CMK (cell line): ENCODE measurements at places on chromosomes 3 and 15.
A peak's percentile ranks its signal among the peaks of the same experiment; 100 is the strongest.

DNA sequence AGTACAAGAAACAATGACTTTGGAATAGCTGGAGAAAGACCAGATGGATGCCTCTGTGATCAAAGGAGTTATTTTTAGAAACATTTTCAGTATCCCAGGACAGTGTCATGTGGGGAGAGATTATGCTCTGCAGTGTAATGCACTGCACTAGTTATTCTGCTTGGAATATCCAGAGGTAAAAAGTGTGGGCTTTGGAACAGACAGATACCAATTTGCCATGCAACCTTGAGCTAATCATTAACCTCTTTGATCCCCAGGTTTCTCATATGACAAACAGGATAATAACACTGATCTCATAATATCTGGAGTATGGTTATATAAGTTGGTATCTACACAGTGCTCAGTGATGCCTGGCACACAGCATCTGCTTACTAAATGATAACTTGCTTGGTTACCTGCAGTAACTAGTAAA is 12.2 kb upstream of the SLC7A14 start:
- no peak for DNase-seq

- DNase-seq: no peak
These were observed 38.2 kb downstream of the FILIP1L start for GRCh38 chr3:100075851-100076730.

DNA sequence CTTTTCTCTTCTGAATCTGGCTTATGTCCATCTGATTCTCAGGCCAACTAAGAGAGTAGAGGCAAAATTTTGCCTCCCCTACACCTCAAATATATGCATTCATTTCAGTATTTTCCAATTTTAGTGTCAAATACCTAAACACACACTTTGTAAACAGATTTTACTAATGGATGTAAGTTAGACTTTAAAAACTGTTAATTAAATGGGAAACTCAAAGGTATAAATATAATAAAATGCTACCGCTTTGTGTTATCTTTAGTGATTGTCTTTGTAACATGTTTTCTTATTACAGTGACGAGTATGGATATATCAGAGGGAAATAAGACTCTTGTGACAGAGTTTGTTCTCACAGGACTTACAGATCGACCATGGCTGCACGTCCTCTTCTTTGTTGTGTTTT is at the start of gene OR5AC2:
OR5AC2 (plus strand) TSS at position 301 of the 400 bp plus-strand sequence; CDS start at position 301, 0 bp downstream.
- no peak for DNase-seq

- no peak for DNase-seq
These were observed 86.6 kb downstream of the FNDC3B start for GRCh38 chr3:172125963-172126457.

- DNase-seq: no peak
These were observed 404.4 kb upstream of the NECTIN3 start for GRCh38 chr3:110667216-110667615.

- DNase-seq: peak; percentile 25
These were observed 4.4 kb downstream of the RPSA start for GRCh38 chr3:39410893-39411292.

GRCh38 chr3:145197051-145197820 is 963.7 kb downstream of the PLOD2 start:
- DNase-seq: no peak

DNA sequence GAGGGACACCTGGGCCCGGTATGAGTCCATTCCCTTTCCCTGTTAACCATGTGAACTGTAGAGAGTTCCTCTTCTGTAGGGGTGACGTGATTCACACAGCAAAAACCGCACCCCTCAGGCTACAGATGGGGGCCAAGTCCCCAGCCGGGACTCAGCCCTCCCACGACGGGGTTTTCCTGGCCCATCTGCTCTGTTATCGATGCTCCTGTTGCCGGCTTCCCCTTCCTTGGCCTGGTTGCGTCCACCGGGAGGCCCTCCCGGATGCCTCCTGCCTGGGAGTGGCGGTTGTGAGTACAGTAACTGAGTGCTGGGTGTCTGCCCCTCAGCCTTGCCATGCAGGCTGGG is 817 bp upstream of the PLXNA1 start:
- no peak for DNase-seq

- no peak for DNase-seq
These were observed 26.6 kb downstream of the DIPK2A start for GRCh38 chr3:143998266-143998665.

GRCh38 chr3:102095383-102095782 is 246.1 kb downstream of the NFKBIZ start:
- DNase-seq: no peak

GRCh38 chr15:80242802-80243201 is 9.2 kb downstream of the CTXND1 start:
- no peak for DNase-seq

- no peak for DNase-seq
These were observed 267.8 kb upstream of the CNTN4 start for GRCh38 chr3:1830851-1831250.

DNA sequence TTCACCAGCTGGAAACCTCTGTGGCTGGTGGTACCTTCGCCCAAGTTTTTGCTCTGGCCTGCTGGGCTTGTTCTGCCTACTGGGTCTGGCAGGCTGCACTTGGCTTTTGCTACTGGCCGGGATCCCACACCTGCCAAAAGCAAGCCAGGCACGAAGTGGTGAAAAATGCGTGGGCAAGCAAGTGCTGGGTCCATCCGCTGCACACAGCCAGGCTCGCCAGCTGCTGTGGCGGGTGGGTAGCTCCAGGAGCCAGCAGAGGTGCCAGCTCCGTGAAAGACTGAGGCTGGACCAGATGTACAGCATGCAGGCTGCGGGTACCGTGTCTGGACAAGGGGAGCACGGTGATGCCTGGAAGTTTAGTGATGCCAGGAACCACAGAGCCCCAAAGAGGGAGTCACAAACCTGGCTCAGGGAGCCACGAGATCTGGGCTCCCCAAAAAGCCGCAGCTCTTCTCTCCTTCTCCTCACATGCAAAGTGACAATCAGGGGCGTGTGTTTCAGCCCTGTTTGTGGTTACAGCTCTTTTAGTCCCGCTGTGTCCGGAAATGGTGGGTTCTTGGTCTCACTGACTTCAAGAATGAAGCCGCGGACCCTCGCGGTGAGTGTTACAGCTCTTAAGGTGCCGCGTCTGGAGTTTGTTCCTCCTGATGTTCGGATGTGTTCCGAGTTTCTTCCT is 1455.6 kb upstream of the GBE1 start:
- no peak for DNase-seq

DNA sequence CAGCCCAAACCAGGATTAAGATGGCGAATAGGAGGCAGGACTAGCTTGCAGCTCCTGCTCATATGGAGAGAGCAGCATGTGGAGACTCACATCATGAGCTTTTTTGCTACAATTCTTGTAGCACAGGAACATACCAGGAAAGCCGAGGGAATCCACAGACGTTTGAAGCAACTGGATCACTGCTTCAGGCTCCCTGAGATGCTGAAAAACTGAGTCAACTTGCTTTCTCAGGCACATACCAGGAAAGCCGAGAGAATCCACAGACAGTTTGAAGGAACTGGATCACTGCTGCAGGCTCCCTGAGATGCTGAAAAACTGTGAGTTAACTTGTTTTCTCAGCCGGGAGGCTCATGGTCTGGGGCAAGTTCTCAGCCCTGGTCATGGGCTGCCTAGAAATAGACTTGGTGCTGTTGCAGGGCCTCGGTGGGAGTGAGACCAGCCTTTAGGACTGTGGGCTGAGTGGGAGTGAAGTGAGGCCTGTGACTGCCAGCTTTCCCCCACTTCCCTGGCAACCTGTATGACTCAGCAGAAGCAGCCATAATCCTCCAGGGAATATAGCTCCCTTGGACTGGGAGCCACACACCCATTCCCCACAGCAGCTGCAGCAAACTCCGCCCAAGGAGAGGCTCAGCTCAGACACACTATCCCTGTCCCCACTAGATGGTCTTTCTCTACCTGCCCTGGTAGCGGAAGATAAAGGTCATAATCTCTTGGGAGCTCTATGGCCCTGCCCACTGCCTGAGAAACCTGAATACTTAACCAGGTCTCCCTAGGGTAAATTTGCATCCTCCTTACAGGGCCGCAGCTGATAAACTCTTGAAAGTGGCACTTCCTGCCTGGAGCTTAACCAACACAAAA is 51.9 kb upstream of the PFN2 start:
- DNase-seq: no peak

DNA sequence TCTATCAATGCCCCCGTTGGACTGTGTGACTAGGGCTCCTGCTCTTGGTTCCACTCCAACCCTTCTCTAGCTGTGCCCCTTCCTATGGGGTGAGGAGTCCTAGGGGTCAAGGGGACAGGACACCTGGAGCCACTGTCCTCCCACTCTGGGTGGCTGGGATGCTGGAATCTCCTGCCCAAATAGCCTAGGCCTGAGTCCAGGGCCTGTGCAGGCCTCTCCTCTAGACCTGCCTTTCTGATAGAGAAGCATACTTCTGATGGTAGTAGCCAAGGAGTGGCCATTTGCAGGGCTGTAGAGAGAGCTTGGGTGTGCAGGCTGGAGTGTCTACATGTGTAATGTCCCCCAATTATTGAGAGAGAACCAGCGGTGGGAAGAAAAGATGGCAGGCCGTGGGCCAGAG is 54.2 kb downstream of the ITGA11 start:
- no peak for DNase-seq

DNA sequence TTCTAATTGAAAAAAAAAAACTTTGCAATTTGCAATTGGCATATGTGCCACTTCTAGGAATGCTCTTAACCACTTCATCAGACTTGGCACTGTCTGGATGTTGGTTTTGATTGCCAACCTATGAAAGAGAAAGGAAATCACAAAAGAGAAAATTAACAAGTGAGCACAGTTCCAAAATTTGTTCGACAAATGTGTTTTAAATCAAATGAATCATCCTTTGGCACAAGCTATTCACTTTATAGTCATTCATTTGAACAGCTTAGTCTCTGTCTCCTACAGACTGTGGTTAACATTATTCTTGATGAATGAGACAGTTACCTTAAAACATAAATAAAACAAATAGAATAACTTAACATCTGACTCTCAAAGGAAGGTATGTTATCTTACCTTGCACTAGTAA is 265.0 kb downstream of the EPHA3 start:
- DNase-seq: no peak

- DNase-seq: no peak
These were observed 286.3 kb upstream of the ROBO2 start for GRCh38 chr3:76753599-76753998.

DNA sequence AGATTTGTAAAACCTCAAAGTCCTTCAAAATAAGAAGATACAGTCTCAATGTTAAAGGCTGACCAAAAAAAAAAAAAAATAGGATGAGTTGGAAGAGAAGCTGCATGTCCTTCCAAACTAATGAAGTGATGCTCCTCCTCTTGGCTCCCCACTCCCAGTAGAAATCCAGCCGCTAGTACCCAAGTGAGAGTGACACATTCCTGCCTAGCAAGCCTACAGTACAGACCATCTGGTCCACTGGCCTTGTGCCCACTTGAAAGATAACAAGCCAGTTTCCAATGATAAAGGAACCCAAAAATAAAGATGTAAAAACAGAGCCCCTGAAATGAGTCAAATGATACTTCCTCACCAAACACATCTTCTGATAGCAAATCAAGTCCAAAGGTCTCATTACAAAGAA is 258.7 kb upstream of the NSMCE3 start:
- DNase-seq: no peak

- DNase-seq: no peak
These were observed 737 bp downstream of the DNAJA4 start for GRCh38 chr15:78265137-78265460.

- no peak for DNase-seq
These were observed 237.6 kb upstream of the C2CD4B start for GRCh38 chr15:62402687-62403086.

- no peak for DNase-seq
These were observed 220.9 kb upstream of the NANOGP8 start for GRCh38 chr15:35305946-35306345.

DNA sequence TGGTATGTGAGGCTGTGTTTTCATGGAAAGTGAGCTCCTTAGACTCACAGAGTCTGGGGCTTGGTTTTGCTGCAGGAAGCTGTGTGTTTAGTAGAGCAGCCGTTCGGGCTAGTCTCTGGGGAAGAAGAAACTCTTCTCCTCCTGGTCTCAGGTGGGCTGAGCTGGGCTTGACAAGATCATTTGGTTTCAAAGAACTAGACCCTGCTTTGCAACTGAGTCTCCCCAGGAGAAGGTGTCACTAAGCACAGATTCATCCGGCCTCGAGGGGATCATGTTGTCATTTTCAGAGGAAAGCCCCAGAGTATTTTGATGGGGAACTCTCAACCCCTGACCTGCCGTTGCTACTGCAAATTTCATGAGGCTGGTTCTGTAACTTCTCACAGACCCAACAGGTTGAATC is 188.5 kb downstream of the FAM43A start:
- DNase-seq: no peak

DNA sequence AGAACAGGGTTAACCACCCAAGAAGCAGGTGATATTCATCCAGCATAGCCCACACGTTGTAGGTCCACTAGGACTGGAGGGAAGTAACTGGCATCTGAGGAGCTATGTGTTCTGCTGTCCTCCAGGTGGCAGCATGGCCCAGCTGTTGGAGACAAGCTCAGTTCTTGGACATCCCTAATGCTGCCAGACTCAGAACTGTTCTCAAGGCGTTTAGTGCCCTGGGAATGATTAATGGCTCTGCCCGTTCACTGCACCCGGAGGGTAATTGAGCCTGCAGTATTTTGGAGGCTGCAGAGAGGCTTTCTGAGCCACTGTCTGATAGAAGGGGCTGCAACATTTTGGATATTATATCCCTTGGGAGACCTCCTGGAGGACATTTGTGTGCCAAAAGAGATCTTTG is 521.3 kb upstream of the SEMA6D start:
- DNase-seq: peak; percentile 29

DNA sequence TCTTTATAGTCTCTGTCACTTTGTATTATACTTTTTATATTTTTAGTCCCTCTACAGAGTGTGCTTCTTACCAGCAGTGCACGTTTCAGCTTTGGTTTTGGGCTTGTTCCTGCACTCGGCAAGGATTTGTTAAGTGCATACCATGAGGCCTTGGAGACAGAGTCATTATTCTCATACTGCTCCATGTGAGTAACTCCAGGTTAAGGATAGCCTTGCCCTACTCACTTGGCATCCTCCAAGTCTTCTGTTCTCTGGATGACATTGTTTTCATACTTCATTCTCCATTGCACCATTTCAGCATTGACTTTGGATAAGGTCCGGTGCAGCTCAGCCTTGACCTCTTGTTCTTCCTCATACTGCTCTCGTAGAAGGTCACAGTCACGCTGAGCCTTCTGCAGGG is 96.4 kb downstream of the MYH15 start:
- no peak for DNase-seq

DNA sequence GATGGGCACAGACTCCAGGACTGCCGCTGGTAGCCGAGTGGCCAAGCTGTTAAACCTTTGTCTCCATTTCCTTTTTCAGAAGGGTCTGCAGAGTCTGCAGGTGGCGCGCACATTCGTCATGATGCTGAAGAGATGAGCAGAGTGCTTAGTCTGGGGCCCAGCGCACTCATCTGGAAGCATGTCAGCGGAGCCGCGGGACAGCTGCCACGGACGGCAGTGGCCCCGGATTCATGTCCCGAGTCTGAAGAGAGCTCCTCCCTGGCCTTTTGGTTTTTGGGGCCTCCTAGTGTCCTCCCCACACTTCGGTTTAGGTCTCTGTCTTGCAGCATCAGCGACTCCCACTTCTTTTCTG is 42.6 kb downstream of the KLHL25 start:
- DNase-seq: no peak

GRCh38 chr3:121916189-121916588 is 22.0 kb downstream of the SLC15A2 start:
- no peak for DNase-seq

- DNase-seq: no peak
These were observed 301.8 kb downstream of the NLGN1 start for GRCh38 chr3:173699353-173699752.

GRCh38 chr15:91407269-91407889 is 307.3 kb downstream of the SV2B start:
- no peak for DNase-seq

GRCh38 chr3:56702490-56703315 is 19.6 kb upstream of the TASOR start:
- no peak for DNase-seq

GRCh38 chr15:93862791-93863190 is 368.6 kb upstream of the MCTP2 start:
- peak; percentile 12 for DNase-seq
